ENCODE measurements at places on chromosomes 7 and 10. TPM values are rescaled to one million over a fixed set of nuclear protein-coding genes. Genes with fewer than 3 reads are reported as not detected.
A peak's percentile ranks its signal among the peaks of the same experiment; 100 is the strongest.

The SPDYE16 gene
- 0.53 TPM for total RNA-seq

DNA sequence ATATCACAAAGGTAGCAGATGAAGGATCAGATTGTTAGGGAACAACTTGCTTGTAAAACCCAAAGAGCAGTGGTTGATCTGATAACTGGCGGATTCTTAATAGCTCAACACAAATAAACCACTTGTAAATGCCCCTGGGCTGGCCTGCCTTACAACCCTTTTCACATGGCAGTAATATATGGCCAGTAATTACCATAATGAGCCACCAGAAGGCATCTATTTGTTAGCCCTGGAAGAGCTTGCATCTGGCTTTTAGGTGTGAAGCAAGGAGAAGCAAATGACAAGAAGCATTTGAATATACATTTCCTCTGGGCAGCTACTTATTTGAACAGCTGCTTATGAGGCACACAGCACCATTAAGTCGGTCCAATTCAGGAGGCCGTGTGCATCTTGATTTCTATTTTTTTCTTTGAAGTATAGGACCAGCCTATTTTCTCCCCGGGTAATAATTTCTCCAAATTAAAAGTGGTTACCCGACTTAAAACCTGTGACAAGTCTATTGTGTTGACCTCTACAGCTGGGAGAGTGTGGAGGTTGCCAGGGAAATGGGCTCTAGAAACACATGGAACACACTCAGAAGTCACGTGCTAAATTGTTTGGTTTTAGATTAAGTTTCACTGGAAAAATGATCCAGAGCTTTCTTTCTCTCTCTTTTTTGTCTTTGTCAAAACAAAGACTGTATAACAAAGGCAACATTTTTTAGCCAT lies 113.4 kb downstream of the SEM1 start:
- no peak for DNase-seq

DNA sequence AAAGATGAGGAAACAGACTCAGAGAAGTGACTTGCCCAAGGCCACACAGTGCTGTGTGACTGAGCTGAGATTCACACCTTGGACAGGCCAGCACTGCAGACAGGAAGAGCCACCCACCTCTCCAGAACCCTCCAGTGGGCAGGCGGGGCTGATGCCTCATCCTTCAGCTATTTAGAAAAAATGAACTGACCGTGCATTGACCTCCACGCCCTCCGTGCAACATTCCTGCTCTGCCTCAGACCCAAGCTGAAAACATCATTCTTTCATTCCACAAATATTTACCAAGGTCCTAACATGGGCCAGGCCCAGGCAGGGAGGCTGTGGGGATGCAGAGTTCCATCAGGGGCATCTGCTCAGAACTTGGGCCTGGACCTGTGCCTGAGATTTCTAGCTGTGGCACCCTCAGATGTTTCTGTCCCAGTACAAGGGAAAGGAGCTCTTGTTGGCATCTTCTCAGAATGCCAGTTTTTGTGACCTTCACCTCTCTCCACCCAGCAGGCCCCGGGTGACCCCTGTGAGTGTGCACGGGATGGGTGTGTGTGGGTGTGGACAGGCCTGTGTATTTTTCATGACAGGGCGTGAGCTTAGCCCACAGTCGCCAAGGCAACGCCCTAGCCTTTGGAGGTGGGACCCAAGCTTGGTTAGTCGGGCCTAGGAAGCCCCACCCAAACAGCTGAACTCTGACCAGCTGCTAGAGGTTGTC lies 6.5 kb downstream of the VSIR start:
- DNase-seq, result peak; percentile 74

- no peak for DNase-seq
These were observed 76.9 kb downstream of the GALNT17 start for GRCh38 chr7:71208881-71209280.

The MMP21 gene
- 0.15 TPM for total RNA-seq

- no peak for DNase-seq
These were observed 195.3 kb downstream of the PHTF2 start for GRCh38 chr7:77993838-77994237.

DNA sequence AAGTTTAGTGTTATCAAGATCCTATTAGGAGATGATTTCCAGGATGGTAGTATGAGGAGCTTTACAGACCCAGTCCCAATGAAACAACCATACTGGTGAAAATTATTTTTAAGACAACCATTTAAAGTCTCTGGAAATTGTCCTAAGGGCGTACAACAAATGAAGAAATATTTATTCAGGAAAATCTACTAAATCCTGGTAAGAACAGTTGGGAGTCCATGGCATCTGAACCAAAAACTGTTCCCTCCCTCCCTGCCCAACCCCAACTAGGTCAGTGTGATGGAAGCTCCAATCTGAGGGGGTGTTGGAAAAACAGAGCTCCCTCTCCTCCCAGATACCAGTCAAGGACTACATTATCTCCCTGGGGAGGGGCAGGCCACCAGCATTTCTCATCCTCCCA lies 74.7 kb upstream of the MKLN1 start:
- DNase-seq, result no peak

The ADAMTS14 gene
- not detected for total RNA-seq

- DNase-seq, result no peak
These were observed 213.0 kb upstream of the SMIM30 start for GRCh38 chr7:113331155-113331898.

DNA sequence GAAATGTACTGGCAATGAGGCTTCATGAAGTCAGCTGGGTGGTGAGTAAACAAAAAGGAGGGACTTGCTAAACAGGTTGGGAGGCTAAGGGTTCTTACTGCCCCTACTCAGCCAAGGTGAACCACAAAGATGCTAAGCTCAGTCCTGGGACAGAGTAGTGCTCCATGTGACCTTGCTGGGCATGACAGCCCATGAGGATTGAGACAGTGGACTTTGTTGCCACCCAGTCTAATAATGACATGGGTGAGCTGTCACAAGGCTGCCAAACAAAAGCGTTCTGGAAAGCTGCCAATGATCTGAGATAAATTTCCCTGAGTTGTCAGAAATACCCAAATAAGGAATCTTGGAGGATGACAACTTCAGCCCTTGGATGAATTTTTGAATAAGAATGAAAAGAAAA lies 75.2 kb downstream of the CLEC2L start:
- DNase-seq, result no peak

The PAPOLB gene
- total RNA-seq, result 0.07 TPM

- no peak for DNase-seq
These were observed 10.3 kb upstream of the TSPAN13 start for GRCh38 chr7:16743236-16743635.
